Thoracic aorta (tissue), 2 donors: ENCODE measurements at places on chromosomes 5 and 9. TPM values are rescaled to one million over a fixed set of nuclear protein-coding genes. Genes with fewer than 3 reads are reported as not detected.

GRCh38 chr9:8842402-8843193 lies 1043.0 kb upstream of the DMAC1 start:
- H3K27me3 ChIP-seq, result no peaks in the 10 kb centered on the region
- no peak for DNase-seq
- H3K4me1 ChIP-seq, result peaks cover 4% of the 10 kb centered on the region
- H3K36me3 ChIP-seq, result no peaks in the 10 kb centered on the region
- H3K4me3 ChIP-seq, result no peak overlapping the region

DNA sequence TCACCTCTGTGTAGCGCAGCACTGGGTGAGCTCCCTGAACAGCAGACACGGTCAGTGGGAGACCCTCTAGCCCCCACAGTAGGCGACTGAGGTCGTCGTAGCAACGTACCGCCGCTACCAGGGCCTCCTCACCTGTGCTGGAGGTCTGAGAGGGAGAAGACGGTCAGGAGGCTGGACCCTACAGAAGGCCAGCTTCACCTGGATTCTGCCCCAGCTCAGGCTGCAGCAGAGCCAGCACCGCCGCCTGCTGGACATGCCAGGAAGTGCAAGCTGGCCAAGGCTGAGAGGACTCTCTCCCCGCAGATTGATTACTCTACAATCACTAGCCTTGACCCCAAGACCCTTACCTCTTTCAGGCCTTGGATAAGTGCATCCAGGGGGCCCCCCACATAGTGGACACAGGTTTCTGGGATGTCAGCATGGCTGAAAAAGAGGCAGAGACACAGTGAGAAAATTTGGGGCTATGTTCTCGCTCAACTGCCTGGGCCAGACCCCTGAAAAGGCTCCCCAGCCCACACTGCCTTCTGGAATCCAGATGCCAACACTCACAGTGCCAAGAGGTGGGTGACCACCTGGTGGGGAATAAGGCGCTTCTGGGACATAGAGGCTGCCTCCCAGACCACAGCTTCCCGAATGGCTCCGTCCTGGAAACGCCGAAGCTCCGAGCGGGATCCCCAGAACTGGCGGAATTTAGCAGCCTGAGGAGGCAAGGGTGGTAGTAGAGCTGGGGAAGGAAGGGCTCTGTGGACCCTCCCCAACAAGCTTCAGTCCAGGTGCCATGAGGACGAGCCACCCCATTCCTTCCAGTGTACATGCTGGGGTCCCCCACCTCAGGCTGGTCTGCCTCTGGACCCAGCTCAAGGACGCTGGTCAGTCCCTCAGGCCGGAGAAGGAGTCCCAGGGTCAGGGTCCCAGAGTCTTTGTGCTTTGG lies 6.9 kb downstream of the NOL6 start:
- H3K4me1 ChIP-seq, result peaks cover 3% of the 10 kb centered on the region
- DNase-seq, result no peak
- H3K27ac ChIP-seq, result no peak overlapping the region

The LRRC70 gene
- total RNA-seq, result 3.6 TPM

- no peaks in the 10 kb centered on the region for H3K4me1 ChIP-seq
- H3K27ac ChIP-seq, result no peak overlapping the region
- no peak overlapping the region for H3K4me3 ChIP-seq
- no peaks in the 10 kb centered on the region for H3K27me3 ChIP-seq
Measured at GRCh38 chr9:92954049-92954861, 6.9 kb downstream of the FGD3 start.

The ANKRD31 gene
- total RNA-seq, result not detected

DNA sequence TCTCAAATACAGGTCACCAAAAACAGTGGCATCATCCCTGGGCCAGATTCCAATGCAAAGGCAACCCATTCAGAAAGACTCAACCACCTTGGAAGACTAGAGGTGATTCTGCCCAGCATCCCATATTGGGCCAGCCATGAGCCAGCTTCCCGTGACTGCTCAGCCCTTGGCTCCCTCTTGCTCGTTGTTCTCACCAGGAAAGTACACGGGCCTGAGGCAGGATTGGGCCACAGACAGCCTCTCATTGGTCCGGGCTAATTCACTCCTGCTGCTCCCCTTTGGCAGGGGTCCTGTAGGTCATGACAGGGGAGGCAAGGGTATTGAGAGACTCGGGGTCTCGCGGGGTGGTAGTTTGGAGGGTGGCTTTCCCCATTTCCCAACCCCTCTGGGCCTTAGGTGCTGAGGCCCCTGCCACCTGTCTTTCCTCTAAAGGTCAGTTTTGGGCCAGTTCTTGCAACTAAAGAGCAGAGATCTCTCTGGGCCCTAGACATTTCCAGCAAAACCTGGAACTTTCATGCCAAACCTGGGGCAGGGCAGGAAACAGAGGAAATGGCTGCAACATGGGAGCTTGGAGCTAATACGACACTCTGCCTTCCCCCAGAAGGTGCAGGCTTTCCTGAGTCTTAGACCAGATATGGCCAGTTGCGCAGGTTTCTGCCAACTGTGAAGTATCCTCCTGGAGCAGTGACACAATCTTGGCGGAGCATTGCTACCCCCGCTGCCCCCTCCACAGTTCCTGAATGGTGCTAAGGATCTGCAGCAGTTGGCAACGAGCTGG lies 22.0 kb upstream of the FGFR4 start:
- DNase-seq, result no peak
- H3K27ac ChIP-seq, result no peak overlapping the region
- no peaks in the 10 kb centered on the region for H3K4me1 ChIP-seq
- H3K27me3 ChIP-seq, result no peaks in the 10 kb centered on the region
- H3K36me3 ChIP-seq, result peaks cover 33% of the 10 kb centered on the region

DNA sequence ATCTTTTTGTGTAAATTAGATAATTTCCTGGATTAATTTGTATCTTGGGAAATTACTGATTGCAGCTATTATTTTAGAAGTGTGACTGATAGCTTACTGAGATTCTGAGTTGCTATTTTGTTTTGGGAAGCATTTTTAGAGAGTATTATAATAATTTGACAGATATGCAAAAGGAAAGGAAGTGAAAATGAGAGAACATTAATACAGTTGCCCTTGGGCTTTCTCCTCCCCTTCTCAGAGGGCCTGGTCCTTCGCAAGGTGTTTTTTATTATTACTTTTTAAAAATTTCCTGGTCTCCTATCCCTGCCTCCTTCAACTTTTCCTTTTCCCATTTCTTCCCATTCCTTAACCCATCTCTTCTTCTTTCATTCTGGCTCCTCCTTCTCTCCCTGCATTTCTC lies 32.6 kb downstream of the UBAP1 start:
- H3K27me3 ChIP-seq, result no peaks in the 10 kb centered on the region
- DNase-seq, result no peak
- H3K27ac ChIP-seq, result no peak overlapping the region
- no peak overlapping the region for H3K4me3 ChIP-seq
- H3K4me1 ChIP-seq, result peaks cover 14% of the 10 kb centered on the region

GRCh38 chr5:1137567-1138444 lies 25.9 kb upstream of the SLC12A7 start:
- H3K27ac ChIP-seq, result no peak overlapping the region
- H3K36me3 ChIP-seq, result no peaks in the 10 kb centered on the region
- no peak overlapping the region for H3K4me3 ChIP-seq
- no peak for DNase-seq

DNA sequence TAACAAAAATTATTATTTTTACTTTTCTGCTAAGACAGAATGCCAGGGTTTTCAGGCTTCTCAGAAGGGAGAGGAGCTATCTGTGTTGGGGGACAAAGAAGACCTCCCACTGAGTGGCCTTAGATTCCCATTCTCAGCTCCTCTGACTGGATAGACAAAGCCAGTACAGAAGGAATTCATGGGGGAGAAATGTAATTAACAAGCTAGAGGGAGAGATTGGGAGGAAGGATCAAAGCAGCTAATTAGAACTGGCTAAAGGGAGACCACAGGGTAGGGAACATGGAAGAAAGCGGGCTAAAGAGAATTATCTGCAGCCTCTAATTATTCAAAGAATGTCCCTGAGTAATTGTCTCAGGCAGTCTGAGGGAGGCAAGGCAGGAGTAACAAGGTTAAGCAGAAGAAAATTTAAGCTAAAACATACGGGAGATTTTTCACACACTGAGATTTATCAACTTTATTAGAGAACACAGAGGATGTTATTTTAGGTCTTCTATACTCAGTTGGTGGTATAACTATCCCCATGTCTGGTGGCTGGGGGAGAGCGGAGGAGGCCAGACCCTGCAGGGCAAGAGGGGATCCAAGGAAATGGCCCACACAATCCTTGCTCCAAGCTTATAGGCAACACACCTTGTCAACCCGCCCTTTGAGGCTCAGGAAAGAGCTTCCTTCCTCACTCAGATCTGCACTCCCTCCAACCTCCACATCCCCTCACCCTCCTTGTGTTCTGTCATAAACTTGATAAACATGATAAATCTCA lies 87.7 kb upstream of the LRRTM2 start:
- H3K27me3 ChIP-seq, result no peaks in the 10 kb centered on the region
- H3K27ac ChIP-seq, result no peak overlapping the region
- H3K4me3 ChIP-seq, result no peak overlapping the region
- H3K4me1 ChIP-seq, result peaks cover 3% of the 10 kb centered on the region
- H3K36me3 ChIP-seq, result no peaks in the 10 kb centered on the region

DNA sequence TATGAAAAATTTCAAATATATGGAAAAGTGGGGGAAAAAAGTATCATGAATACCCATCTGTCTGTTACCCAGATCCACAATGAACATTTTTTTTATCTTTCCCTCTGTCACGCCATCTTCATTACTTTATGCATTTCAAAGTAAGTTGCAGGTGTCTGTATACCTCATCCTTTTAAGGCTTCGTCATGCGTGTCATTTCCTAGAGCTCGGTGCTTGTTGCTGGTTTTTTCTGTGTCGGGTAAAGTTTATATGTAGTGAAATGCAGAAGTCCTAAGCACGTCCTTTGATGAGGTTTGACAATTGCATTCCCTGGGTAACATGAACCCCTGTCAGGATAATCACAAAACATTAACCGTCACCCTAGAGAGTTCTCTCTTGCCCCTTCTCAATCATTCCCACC lies 52.1 kb downstream of the DAPK1 start:
- H3K4me1 ChIP-seq, result peaks cover 8% of the 10 kb centered on the region
- DNase-seq, result no peak
- H3K36me3 ChIP-seq, result no peaks in the 10 kb centered on the region
- no peaks in the 10 kb centered on the region for H3K27me3 ChIP-seq

DNA sequence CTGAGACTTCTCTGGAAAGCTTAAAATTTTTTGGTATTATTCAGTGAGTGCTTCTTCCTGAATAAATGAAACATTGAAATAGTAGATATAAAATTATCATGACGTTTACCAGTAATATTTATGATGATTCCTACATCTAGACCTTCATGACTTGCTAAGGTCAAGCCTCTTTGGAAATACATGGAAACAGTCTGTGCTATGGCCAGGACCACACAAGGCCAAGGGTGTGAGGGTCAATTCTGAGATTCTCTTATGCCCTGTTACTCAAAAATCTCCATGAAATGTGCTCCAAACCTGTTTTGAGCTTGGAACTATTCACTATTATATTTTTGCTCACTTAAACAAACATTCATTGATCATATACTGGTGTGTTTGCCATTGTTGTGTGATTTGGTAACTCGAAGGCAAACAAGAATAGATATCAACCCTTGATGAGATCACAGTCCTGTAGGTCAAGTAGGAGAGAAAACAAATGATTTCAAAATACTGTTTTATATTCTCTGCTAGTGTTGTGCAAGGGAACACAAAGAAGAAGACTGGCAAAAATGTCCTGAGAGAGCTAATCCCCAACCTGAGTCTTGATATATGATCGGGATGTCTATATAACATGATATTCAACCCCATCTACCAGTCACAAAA lies 1254.9 kb upstream of the DMAC1 start:
- H3K36me3 ChIP-seq, result no peaks in the 10 kb centered on the region
- H3K4me1 ChIP-seq, result no peaks in the 10 kb centered on the region
- no peak for DNase-seq
- no peak overlapping the region for H3K4me3 ChIP-seq

GRCh38 chr5:149837680-149838269 lies 106.8 kb downstream of the PDE6A start:
- DNase-seq, result no peak
- H3K27ac ChIP-seq, result no peak overlapping the region
- H3K27me3 ChIP-seq, result no peaks in the 10 kb centered on the region
- H3K4me1 ChIP-seq, result no peaks in the 10 kb centered on the region

DNA sequence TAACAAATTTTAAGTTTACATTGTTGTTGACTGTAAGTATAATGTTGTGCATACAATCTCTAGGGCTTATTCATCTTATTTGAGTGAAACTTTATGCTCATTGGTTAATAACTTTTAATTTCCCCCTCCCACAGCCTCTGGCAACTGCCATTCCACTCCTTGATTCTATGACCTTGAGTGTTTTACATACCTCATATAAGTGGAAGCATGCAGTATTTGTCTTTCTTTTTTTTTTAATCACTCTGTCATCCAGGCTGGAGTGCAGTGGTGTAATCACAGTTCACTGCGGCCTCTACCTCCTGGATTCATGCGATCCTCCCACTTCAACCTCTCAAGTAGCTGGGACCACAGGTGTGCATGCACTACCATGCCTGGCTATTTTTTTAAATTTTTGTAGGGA lies 83.9 kb downstream of the KCTD16 start:
- no peak overlapping the region for H3K4me3 ChIP-seq
- no peaks in the 10 kb centered on the region for H3K27me3 ChIP-seq
- H3K4me1 ChIP-seq, result no peaks in the 10 kb centered on the region
- no peaks in the 10 kb centered on the region for H3K36me3 ChIP-seq
- H3K27ac ChIP-seq, result no peak overlapping the region

GRCh38 chr5:153081385-153081784 lies 409.1 kb upstream of the GRIA1 start:
- H3K36me3 ChIP-seq, result no peaks in the 10 kb centered on the region
- DNase-seq, result no peak
- no peak overlapping the region for H3K27ac ChIP-seq
- H3K4me1 ChIP-seq, result no peaks in the 10 kb centered on the region
- H3K27me3 ChIP-seq, result no peaks in the 10 kb centered on the region
- H3K4me3 ChIP-seq, result no peak overlapping the region

DNA sequence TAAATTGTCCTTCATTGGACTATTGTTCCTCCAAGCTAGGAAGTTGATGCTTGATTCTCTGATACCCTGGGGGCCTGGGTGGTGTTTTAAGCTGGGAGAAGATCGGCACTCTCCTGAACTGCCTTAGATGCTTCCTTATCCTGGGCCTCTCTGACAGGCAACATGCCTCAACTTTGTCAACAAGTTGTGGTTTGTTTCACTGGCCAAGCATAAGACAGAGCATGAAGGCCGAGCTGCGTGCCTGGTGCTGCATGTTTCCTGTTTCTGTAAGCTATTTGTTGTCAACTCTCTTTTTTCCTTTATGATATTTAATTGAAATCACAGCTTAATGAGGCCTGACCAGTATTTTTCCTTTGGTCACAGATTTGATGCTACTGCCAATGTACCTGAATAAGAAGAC lies 187.6 kb upstream of the TNC start:
- H3K27me3 ChIP-seq, result no peaks in the 10 kb centered on the region
- DNase-seq, result no peak
- no peak overlapping the region for H3K4me3 ChIP-seq
